ENCODE measurements at places on chromosomes 5 and 9.

DNA sequence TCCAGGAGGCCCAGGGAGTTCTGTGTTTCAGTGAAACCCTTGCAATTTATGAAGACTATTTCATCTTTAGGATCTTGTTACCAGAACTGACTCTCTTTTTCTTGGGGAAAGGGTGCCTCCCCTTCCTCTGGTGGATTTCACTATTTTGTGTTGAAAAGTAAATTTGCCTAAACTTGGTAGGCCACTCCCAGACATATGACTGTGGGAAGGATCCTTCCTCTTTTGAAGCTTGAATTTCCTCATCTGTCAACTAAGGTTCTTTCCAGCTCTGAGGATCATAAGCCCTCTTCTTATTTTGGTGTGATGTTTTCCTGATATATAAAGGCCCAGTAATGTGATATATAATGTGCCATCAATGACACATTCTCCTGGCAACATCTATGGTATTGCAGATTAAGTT, 59.1 kb upstream of the ZFAND5 start:
- DNase-seq, result no peak

DNA sequence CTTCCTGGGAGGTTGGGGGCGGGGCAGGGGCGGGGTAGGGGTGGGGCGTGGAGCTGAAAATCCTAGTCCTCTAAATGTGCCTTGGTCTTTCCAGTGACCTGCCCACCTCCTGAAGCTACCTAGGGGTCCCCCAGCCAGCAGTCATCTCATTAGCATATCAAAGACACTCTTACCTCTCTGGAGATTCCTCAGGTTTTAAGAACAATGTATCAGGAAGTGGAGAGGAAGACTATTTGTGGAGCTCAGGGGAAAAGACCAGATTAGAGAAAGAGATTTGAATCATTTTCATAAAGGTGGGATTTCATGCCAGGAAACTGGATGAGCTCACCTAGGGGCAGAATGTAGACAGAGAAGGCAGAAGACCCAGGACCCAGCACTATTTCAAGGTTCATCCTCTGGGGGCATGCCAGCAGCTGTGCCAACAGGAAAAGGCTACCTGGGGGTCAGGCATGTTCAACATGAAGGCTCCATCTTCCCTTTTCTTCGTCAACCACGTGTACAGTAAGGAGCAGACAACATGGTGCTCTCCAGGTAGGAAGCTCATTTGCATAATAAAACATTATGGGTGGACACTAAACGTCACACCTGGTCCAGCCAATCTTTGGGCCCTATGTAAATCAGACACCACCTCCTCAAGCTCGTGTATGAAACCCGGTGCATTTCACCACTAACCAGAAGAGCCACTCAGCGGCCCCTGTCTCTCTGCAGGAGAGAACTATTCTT, 6.9 kb downstream of the GMCL2 start:
- DNase-seq, result no peak

GRCh38 chr5:148632255-148633066, 21.9 kb downstream of the HTR4 start:
- no peak for DNase-seq

- DNase-seq, result no peak
Measured at GRCh38 chr5:59174248-59174844, 591.5 kb downstream of the RAB3C start.

GRCh38 chr9:35552837-35553236, 52.2 kb upstream of the TESK1 start:
- no peak for DNase-seq

GRCh38 chr5:154618696-154619095, 136.5 kb upstream of the LARP1 start:
- no peak for DNase-seq

DNA sequence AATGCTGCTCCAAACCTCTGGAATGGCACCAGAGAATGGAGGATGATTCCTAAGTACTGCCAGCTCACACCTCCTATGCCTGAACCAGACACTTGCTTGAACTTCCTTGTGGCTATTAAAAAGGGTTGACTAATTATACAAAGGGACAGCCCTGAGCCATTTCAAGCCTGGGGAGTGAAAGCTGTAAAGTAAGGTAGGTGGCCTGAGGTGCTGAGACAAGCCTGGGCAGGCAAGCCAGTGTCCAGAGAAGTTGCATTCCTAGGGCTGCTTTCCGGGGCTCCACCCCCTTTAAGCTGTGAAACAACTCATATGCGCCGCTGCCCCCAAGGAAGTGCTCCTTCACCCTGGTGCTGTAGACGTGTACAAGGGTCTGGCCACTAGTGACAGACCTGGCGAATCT, 79.9 kb upstream of the SLC1A3 start:
- no peak for DNase-seq

DNA sequence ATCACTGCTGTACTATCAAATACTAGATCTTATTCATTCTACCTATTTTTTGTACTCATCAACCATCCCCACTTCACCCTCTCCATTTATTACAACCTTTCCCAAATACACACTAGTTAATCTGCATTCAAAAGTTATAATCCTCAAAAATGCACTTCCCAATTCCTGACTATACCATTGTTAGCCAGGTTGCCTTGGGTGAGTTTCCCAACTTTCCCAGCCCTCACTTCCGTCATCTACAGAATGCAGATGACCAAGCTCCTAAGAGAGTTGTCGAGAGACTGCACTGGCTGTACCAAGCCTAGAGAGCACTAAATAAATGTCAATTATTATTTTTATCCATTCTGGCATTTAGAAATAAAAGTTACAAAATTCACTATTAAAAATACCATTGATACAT, 11.5 kb downstream of the PLPP1 start:
- DNase-seq, result no peak

DNA sequence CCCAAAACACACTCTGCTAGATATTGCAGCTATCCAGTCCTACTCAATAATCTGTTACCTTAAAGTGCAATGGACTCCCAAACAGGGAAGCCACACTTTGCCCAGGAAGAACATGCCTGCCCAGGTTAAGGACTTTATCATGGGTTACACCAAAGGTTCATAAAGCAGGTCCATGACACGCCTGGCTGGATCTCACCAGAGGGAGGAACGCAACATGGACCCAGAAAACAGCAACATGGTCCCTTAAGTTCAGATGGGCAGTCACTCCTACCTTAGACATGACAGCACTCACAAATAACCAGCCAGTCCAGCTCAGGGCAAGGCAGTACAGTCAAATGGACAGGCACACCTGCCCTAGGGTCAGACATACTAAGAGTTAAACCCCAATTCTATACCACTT, 3.8 kb downstream of the P4HA2 start:
- DNase-seq, result no peak

DNA sequence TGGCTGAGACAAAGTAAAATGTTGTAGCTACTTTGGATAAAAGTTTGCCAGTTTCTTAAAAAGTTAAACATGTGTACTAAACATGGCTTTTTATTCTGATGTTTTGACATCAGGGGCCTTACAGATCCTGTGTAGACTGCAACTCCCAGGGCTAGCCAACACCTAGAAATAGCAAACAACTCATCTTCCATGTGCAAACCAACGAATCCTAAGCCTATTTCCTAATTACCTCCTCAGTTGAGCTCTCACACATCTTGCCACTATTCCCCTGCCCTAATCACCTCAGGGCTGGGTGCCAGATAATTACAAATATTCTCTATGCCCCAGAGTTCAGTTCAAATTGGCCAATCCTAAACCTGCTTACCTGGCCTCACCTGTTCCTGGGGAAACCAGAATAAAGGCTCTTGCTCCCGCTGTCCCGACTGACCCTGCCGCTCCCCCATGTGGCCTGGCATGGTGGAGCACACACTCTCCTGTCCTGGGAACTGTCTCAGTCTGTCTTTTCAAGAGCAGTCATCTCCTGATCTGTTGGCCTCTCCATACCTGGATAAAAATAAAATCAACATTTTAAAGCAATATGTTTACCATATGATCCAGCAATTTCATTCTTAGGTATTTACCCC, 37.1 kb upstream of the FAM169A start:
- DNase-seq, result no peak

DNA sequence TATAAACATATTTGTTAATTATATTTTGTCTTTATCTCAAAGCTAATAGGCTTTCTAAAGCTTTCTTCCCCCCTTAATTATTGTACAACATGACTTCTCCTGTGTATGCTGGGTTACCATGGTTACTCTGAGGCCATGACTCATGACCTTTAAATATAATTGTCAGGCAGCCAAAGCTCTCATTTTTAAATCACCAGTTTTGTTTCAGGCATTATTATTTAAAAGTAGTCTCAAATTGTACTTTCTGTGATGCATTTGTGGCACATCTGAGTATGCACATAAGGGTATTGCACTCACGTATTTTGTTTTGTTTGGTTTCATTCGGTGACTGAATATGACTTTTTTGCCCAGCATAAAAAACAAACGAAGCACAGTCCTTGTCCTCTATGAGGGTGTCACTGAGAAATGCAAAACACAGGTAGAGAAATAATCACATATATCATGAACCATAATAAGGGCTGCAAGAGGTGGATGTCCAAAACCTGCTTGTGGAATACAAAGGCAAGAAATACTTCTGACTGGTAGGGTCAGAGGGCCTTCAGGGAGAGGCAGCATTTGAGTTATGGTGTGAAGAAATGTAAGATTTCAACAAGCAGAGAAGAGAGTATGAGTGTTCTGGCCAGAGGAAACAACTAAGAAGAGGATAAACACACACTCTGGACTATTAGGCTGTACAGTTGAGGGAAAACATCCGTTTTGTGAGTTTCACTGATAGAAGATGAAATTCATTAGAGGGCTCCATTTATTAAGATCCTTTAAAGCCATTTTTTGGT, 2.1 kb downstream of the CCDC192 start:
- DNase-seq, result no peak
